Retina (tissue), 1 donor: ENCODE measurements at places on chromosomes 7 and 10.
A peak's percentile ranks its signal among the peaks of the same experiment; 100 is the strongest.

- no peak for DNase-seq
Measured at GRCh38 chr10:81898518-81898917, 23.5 kb downstream of the NRG3 start.

DNA sequence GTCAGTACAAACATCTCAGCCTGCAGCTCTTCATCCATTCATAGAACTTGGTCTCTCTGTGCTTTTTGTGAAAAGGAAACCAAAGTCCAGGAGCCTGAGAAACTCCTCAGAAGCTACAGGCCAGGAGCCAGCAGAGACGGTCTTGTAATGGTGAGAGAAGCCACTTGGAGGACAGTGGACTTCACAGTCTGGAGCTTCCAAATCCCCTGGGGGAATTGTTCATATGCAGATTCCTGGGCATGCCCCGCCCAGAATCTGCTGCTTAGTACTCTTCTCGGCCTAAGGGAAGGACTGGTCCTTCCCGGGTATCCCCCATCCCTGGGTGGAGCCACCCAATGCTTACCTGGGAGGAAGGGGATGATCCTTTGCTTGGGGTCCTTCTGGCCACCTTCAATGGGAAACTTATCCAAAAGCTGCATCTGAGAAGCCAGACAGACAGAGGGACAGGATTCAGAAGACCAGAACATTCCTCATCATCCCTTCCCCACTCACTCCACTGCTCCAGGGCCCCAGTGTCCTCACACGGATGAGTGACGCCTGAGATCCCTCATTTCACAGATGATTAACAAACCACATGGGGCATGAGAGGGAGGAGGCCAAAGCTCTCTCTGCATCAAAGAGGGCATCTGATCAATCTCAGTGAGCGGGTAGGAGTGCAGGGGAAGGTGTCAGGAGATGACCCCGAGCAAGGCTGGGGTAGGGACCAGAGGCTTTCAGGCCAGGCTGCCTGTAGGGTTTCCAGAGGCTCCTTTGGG, 88.4 kb downstream of the SH3PXD2A start:
- DNase-seq: peak; percentile 67

DNA sequence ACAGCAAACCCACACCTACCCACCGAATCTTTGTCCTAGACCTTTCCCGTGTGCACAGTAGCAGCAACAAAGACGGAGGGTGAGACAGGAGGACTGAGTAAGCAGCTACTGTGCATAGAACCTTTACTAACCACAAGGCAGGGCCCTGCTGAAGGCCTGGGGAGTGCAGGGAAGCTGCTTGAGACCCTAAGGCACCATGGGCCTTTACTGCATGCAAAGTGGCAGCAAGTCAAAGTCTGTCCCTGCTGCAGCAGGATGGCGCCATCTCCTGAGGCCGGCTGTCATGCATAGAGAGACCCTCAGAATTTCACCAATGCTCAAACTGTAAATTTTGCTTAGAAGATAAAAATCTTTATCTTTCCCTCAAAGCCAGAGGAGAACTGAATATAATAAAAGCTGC, 610.5 kb downstream of the ACTR3B start:
- DNase-seq: no peak

GRCh38 chr7:46622251-46622650, 701.2 kb upstream of the IGFBP3 start:
- no peak for DNase-seq

- no peak for DNase-seq
Measured at GRCh38 chr10:116683166-116683565, 59.2 kb downstream of the HSPA12A start.

DNA sequence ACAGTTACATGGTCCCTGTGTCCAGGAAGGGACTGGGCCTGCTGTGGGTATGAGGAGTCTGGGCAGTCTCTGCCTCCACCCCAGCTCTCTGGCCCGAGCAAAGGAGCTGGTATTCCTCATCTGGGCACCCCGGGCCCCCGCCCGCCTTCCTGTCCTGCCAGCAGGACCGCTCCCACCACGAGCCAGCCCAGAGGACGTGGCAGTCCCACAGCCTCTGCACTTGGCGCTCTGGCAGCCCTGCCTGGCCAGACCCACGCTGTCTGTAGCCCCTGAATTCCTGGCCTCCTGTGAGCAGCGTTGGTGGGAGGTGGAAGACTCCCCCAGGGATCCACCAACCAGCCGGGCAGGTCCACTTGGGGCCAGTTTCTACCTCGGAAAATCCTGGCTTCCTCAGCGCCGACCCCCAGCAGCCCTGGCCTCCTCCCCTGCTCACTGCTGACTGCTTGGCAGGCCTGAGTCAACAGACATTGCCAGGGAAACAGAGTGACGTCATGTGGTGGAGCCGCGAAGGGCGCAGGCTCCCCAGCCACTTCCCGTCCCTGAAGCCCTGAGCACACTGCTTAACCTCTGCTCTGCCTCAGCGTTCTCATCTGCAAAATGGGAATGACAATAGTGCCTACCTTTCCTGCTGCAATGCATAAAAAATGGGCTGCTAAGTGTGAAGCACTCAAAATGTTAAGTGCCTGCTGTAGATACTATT, 21.6 kb upstream of the LIMK1 start:
- no peak for DNase-seq

DNA sequence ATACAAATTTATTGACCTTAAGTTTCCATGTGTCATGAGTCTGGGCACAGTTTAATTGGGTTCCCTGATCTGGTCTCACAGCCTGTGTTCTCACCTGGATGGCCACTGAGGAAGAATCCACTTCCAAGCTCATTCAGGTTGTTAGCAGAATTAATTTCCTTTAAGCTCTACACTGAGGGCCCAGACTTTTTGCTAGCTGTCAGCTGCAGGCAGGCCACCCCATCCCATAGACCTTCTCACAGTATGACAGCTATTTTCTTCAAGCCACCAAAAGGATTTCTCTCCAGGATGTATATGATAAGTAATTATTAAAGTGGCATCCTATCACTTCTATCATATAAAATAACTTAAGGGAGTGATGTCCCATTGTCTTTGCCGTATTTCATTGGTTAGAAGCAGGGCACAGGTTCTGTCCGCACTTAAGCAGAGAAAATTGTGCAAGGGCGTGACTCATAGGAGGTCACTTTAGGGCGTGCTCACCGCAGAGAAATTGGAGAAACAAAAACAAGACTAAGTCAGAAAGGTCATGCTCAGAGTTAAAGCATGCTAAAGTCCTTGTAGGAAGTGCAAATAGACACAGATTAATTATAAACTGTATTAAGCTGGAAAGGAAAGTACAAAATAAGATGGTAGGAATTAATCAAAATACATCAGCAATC, 109.9 kb downstream of the AHR start:
- DNase-seq: no peak
